ENCODE measurements at places on chromosomes 3 and 15.

- DNase-seq = no peak
These were observed 26.7 kb downstream of the NRROS start for GRCh38 chr3:196666001-196666867.

- no peak for DNase-seq
These were observed 436.9 kb upstream of the ZNF717 start for GRCh38 chr3:76222201-76222600.

DNA sequence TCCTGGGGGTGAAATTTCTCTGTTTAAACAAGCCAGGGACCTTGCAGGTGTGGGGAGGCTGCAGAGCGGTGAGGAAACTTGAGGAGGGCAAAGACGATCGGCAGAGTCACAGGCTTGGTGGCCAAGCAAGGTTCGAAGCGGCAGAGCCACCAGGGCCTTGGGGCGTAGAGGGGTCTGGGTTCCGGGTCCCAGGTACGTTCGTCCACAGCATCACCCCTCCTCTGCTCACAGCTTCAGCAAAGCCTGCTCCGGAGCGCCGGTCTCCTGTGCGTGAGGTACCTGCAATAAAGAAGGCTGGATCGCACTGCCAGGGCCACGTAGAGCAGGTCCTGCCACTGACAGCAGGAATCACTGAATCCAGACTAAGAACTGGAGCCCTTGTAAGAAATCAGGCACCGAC is 66.8 kb upstream of the PCSK6 start:
- DNase-seq = no peak

DNA sequence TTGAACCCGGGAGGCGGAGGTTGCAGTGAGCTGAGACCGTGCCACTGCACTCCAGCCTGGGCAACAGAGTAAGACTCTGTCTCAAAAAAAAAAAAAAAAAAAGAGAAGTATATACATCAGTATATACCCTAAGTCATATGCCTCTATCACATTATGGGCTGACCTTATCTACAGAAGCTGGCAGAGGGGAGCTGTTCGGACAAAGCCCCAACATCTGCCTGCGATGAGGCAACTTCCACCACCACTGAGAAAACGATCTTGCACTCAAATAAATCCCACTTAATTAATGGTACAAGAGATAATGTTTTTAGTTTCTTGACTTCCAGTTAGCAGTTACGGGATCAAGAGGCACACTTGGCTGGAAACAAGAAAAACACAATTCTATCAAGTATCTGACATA is 2.2 kb downstream of the GLT8D1 start:
- no peak for DNase-seq

- no peak for DNase-seq
These were observed 28.5 kb upstream of the CMTM6 start for GRCh38 chr3:32531010-32531647.

- DNase-seq = no peak
These were observed 35.7 kb downstream of the TMEM39A start for GRCh38 chr3:119427669-119428068.

DNA sequence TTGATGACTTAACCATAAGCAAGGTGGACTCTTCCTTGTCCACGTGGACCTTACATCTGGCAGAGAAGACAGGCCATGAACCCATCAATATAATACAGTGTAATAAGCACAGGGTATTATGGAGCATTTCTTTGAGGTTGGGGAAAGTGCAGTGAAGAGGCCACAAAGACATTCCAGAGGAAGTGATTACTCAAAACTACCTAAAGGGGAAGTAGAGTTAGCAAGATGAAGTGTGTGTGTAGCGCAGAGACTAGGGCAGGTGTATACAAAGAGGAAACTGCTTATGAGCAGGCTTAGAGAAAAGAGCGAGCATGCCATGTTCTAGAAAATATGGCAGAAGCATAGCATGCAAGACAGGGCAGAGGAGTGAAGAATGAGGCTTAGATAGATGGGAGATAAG is 17.9 kb downstream of the CP start:
- no peak for DNase-seq

- DNase-seq = no peak
These were observed 1442.8 kb upstream of the ALCAM start for GRCh38 chr3:103923907-103924306.

- no peak for DNase-seq
These were observed 188.1 kb downstream of the CHST2 start for GRCh38 chr3:143307613-143308183.

DNA sequence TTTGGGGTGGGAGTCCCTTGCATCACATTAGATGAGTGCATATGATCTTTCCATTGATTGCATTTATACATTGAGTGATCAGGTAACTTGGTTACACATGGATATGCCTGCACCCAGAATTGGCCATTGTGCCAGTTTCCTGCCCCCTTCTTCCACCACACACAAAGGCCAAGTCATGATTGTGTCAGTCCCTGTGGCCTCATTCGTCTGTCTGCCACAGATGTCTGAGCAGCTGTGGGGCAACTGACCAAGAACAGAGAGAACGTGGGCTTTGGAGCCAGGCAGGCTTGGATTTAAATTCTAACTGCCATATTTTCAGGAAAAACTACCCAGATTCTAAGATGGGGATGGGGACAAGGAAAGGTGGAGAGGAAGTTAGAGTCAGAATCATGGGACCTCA is 27.0 kb downstream of the CCNL1 start:
- DNase-seq = no peak

- DNase-seq = no peak
These were observed 38.1 kb downstream of the TM2D3 start for GRCh38 chr15:101614001-101614585.

DNA sequence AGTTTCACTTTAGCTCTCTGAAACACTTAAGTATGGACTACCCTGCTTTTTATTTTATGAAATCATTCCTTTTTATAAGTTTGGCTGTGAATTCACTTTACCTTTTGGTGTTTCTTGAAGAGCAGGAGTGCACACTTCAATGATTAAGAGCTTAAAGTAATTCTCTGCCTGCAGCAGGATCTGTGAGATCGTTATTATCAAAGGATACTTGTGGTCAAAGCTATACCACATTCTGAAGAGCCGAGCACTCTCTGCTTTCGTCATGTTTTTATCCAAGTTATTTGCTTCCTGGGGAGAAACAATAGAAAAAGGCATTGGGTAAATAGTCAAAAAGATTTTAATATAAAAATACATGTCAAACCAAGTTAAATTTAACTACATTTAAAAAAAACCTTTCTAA is 243.7 kb downstream of the CHST2 start:
- DNase-seq = no peak

DNA sequence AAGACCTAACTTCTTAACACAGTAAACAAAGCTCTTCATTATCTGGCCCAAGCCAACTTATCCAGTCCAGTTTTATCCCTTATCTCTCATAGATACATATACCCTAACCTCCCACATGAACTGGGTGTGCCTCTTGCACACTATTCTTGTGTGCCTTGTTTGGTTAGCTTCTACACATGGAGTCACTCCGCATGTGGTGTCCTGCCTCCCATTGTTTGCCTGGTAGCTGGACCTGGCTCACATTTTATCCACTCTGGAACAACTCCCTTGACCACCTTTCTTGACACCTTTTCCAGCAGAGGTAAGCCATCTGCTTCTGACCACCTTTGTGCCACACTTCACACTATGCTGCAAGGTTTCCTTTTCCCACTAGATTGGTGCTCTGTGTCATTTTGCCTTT is 15.2 kb downstream of the TIPARP start:
- no peak for DNase-seq

DNA sequence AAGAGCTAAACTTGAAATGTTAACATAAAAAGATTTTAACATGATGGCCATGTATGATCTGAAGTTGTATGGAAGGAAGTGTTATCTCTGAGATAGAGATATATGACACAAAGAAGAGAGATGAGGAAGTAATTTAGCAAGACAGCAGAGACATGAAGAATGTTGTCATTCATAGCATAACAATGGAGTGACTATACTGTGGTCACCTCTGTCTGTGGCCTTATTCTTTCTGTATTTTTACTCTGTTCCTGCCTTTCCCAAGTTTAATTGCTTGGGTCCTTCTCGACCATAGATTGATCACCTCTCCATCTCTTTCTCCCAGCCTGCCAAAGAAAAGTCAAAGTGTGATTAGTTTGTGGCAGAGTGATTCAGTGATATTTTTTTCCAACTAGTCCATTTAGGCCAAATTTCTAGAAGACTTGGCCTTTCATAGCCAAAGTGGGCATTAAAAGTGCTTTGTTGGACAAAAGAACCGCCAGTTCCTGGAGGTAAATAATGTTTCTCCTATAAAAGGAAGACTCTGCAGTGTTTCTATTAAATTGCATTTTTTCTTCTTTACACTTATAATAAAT is 711.9 kb downstream of the CADM2 start:
- DNase-seq = no peak

DNA sequence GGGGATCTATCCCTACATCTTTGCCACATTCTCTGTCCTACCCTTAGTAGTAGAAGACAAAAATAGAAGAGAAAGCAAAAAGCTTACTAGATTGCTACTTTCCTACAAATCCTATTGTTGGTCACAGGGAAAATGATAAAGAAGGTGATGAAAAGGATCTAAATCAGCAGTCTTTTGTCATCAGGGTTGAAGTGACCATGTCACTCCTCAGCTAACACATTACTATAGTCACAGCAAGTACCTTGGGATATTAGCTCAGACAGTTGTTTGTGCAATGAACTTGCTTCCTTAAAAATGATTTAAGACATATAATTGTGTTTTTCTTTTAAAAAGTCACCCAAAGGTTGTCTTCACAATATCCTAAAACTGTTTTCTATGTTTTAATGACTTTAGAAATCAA is 6.3 kb downstream of the ST3GAL6 start:
- DNase-seq = no peak

- DNase-seq = no peak
These were observed 747.4 kb upstream of the NECTIN3 start for GRCh38 chr3:110324171-110324705.

DNA sequence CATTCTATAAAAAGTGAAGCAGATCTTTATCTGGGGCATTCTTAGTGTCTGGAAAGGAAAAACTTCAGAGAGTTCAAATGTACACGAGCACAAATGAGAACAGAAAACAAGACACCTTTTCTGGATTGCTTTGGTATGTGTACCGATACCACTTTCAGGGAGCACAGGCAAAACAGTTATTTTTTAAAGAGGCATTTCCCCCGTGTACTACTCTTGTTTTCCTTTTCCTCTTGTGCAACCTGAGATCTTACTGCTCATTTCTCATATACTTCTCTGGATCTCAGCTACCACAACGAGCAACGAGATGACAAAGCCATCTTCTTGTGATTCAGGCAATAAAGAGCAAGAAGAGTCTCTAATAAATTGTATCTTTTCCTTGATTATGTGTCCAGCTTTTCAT is 463.6 kb downstream of the SHQ1 start:
- DNase-seq = no peak

- no peak for DNase-seq
These were observed 59.4 kb upstream of the XRN1 start for GRCh38 chr3:142507241-142507640.

- DNase-seq = no peak
These were observed 4.9 kb downstream of the EPB42 start for GRCh38 chr15:43215961-43216360.

- DNase-seq = no peak
These were observed 165.8 kb downstream of the GOLIM4 start for GRCh38 chr3:167929968-167930367.

GRCh38 chr15:73240866-73241499 is 127.8 kb downstream of the HCN4 start:
- peak; percentile 49 for DNase-seq

DNA sequence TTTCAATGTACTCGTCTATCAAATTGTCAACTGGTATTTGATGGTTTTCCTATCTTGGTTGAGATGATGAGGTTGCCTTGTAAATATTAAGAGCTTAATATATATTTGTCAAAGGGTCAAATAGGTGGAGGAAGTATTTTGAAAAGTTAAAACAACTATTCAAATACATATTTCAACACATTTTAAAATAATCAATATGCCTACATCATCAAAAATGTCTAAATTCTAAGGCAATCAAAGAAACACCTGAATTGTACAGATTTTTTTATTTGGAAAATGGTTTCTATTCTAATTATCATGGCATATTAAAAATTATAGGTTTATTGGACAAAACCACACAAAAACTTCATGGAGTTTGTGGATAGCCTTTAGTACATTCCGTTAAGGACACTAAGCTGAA is 461.4 kb upstream of the ONECUT1 start:
- DNase-seq = no peak

DNA sequence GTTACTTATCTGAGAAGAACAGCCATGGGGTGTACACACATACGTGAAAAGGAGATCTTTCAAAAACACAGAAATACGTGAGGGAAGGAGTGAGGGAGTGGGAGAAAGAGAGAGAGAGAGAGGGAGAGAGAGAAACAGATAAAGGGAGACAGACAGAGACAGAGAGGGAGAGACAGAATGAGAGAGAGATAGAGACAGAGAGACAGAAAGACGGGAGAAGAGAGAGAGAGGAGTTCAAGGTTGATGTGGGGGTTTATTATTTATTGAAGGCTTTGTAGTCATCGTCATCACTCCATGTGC is 64.0 kb downstream of the CHST2 start:
- DNase-seq = no peak

GRCh38 chr3:167780214-167780883 is 44.8 kb downstream of the SERPINI1 start:
- no peak for DNase-seq

GRCh38 chr3:4703054-4703480 is 209.9 kb downstream of the ITPR1 start:
- no peak for DNase-seq

- DNase-seq = no peak
These were observed 72.3 kb downstream of the BLM start for GRCh38 chr15:90789462-90789861.

DNA sequence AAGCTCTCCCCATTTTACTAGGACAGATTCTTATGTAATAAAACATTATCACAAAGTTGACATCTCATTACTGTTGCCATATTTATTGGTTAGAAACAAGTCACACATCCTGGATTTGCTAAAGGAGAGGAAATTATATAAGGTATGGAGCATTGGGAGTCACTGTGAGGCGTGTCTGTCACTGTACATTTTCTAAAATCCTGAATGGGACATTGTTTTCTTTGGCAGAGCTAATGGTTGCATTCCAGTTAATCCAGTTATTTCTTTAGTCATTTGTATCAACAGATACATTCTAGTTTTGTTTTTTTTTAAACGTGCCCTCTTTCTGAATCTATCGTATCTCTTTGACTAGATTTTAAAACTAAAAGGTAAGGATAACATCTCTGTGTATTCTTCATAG is 70.2 kb upstream of the MITF start:
- DNase-seq = no peak

Measured in stimulated activated CD4-positive, alpha-beta T cell treated with anti-CD3 and anti-CD28 coated beads, Interleukin-15, amount 100 ng/mL, for 1 hour (primary cell).